NCI-H2227 treated with DMSO at 0.1 percent for 48 hours (cell line): ENCODE measurements at places on chromosomes 7 and 10.

DNA sequence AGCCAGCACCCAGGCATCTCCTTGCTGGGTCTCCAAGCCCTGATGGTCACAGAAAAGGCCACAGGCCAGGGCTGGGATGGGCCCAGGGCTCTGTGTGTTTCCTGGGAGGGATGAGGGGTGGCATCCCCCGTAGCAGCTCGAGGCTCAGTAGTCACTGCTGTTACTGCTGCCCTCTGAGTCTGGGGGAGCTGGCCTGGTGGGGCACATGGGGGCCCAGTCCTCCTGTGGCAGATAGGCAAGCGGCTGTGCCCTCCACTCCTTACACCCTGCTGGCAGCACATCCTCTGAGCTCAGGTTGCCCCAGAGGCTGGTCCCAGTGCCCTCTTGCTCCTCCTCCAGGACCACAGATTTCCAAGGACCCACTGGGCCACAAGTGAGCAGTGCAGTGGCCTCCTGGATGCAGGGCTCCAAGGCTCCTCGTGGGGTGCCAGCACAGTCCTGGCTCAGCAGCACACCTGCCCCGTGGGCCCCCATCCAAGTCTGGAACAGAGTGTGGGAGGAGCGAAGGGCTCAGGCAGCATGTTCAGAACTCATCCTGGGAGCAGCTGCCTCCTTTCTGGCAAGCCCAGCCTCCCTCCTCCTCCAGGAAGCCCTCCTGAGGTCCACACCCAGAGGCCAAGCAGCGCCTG, 31.5 kb upstream of the TUBB8 start:
- no peak for DNase-seq

GRCh38 chr7:113705439-113705838, 213.4 kb downstream of the PPP1R3A start:
- no peak for DNase-seq

- no peak for DNase-seq
Observed at GRCh38 chr7:137074391-137075030, 206.1 kb downstream of the CHRM2 start.

- no peak for DNase-seq
Observed at GRCh38 chr7:35415411-35415822, 161.5 kb upstream of the TBX20 start.

DNA sequence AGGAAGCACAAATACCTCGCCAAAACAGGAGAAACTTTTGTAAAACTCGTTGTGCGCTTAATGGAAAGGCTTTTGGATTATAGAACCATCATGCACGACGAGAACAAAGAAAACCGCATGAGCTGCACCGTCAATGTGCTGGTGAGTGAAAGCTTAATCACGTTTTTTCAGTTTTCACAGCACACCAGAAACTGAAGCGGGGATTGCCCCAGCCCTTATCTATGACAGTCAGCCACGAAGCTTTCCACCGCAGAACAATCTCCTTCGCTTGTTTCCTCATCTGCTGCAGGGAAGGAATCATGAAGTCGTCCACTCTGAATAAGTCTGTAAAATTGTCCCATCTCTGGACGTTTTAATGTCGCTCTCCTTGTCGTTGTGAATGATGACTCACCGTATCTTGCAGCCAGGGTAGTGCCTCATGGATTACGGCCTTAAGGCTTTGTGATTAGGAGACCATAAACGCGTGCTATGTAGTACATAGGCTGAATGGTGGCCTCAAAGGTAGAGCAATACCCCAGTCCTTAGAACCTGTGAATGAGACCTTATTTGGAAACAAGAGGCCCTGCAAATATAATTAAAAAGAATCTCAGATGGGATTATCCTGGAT, 174.9 kb upstream of the NPS start:
- DNase-seq, result no peak

- no peak for DNase-seq
Observed at GRCh38 chr7:150938566-150938965, 39.6 kb downstream of the KCNH2 start.

DNA sequence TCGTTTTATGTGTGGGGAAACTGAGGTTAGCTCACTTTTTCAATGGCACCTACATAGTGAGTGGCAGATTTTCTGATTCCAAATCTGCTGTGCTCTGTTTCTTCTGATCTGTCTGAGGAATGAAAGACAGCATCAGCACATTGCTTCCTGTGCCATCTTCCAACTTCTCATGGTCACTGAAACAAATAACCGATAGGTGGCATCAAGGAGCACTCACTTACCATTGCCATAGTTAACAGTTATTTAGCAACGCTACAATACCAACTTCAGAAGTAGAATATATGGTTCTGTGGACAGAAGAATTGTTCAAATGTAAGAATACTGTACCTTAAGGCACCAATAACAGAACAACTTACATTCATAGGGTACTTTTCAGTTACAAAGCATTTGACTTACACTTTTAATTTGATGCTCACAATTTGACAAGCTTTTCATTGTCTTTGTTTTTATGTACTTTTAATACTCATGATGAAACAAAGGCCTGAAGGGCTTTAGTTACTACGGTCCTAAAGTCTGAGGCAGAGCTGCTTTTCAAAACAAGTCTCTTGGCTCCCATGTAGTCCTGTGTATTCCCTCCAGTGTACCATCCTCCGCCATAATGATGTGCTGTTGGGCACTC, 228.9 kb upstream of the TCF7L2 start:
- DNase-seq, result no peak

- DNase-seq, result no peak
Observed at GRCh38 chr7:147771344-147771743, 819.2 kb upstream of the C7orf33 start.

DNA sequence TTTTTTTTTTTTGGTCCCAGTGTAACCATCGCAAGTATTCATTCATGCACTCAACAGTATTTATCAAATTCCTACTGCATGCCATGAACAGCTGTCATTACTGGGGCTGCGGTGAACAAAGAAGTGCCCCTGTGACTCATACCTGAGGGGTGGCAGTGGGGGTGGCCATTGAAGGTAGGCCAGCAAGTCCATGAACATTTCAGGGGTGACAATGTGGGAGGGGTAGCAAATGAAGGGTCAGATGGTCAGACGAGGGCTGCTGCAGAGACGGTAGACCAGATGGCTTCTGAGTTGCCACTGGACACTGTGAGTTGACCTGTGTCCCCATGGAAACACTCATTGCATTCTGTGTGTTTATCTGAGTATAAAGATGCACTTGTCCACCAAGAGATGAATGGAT, 92.5 kb upstream of the PITRM1 start:
- DNase-seq, result no peak

DNA sequence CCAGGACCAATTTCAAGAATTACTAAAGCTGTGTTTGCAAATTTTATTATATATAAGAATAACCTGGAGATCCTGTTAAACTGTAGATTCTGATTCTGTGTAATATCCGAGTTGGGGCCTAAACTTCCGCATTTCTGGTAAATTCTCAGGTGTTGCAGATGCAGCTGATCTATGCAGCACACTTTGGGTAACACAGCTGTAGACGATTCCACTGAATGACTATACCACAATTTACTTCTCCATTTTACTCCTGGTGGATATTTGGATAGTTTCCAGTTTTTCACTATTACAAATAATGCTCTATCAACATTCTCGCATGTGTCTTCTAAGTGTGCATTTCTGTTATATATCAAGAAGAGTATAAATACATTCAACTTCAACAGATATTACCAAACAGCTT, 7.5 kb downstream of the GDI2 start:
- no peak for DNase-seq

- no peak for DNase-seq
Observed at GRCh38 chr10:11145495-11145855, 127.8 kb downstream of the CELF2 start.
